ENCODE measurements at places on chromosomes 6 and 20. TPM values are rescaled to one million over a fixed set of nuclear protein-coding genes. Genes with fewer than 3 reads are reported as not detected.

The PPP1R14C gene
- total RNA-seq, result 11.9 TPM

The LEMD2 gene
- 48.2 TPM for total RNA-seq

The TOX2 gene
- total RNA-seq, result 6.6 TPM

The SLC35D3 gene
- not detected for total RNA-seq

The HLA-G gene
- not detected for total RNA-seq

The ATAT1 gene
- total RNA-seq, result 9.0 TPM

The LPA gene
- total RNA-seq, result not detected

The CD93 gene
- total RNA-seq, result not detected

The MAFB gene
- total RNA-seq, result 1.1 TPM

The MKKS gene
- total RNA-seq, result 5.1 TPM

The NMBR gene
- total RNA-seq, result 0.33 TPM

The OTOR gene
- not detected for total RNA-seq

All from mesangial cell (primary cell).